Hematopoietic multipotent progenitor cell treated with erythropoietin and hydrocortisone succinate and interleukin-3 and kit ligand, for 8 days (in vitro differentiated cells): ENCODE measurements at places on chromosomes 1 and 21.
A peak's percentile ranks its signal among the peaks of the same experiment; 100 is the strongest.

GRCh38 chr1:116470671-116471070, 97.6 kb downstream of the ATP1A1 start:
- no peak for DNase-seq

DNA sequence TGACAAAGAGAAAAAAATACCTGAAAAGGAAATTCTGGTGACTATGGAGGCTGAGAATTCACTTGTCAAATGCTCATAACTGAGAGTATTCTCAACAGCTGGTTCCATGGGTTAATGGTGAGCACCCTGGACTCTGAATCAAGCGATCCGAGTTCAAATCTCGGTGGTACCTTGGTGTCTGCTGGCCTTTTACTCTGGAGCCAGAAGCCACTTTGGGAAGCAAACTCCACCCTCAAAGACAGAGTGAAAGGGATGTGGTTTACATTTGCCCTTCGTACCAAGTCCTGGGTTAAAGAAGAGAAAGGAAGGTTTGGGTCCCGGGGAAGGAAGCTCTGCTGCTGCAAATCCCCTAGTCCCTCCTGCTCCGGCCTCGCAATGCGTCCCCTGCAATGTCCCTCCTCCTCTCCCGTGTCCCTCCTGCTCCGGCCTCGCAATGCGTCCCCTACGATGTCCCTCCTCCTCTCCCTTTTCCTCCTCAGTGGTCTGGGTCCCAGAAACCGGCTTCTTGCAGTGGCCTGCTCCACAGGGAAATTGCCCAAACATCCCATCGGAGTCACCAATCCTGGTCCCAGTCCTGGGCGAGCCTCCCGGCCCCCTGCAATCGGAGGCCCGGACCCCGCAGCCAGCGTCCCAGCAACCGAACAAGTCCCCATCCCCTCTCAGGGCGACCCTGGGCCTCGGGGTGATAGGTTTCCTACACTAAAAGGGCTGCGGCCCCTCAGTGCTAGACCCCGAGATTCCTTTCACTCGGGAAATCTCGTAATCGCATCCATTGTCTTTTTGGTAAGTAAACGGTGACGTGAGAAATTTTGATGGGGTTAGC, 129.4 kb downstream of the PPIAL4G start:
- peak; percentile 60 for DNase-seq

DNA sequence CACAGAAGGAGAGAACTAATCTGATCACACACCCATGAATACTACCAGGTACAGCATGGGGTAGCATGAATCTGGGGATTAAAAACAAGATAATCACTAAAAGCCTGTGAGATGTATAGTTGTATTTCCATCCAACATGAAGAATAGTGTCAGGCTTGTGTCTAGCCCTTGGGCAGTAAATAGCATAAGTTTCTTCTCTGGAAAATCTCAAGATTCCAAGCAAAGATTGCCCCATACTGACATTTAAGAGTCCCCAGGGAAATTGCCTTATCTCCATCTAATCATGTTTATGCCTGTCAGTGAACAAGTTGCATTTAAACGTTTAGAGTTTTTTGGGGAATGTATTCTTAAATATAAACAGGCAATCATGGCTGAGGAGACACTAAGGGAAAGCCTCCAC, 109.2 kb upstream of the SERTAD4 start:
- no peak for DNase-seq

DNA sequence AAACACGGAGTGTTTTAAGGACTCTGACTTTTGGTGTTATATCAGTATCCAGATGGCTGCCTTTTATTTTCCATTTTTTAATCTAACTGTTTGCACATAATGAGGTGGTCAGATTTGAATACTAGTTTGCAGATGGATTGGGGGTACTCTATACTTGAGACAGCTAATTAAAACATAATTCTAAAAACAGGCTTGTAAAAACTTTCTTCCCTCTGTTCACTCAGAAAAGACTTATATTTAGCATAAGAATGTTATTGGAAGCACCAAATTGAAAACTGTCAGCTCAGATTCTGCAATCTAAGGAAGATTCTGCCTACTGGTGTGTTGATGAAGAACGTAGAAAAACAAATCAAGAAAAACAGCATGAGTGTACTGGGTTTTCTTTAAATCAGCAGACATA, 44.0 kb upstream of the NRIP1 start:
- no peak for DNase-seq

DNA sequence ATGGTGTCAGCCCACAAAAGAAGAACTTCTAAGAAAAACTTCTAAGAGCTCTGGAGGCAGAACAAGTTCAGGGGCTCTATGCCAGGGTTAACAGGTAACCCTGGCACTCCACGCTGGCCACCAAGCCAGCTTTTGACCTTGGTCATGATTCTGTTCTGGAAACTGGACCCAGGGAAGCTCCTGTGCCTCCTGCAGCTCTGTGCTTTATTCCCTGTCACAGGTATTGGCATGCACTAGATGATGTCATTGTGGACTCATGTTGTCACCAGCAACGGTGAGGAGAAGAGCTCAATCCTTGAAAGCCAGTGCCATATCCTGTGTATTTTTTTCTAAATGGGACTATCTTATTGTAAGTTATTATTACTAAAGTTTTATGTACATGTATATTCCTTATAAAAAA, 56.7 kb upstream of the GCLM start:
- DNase-seq, result no peak

DNA sequence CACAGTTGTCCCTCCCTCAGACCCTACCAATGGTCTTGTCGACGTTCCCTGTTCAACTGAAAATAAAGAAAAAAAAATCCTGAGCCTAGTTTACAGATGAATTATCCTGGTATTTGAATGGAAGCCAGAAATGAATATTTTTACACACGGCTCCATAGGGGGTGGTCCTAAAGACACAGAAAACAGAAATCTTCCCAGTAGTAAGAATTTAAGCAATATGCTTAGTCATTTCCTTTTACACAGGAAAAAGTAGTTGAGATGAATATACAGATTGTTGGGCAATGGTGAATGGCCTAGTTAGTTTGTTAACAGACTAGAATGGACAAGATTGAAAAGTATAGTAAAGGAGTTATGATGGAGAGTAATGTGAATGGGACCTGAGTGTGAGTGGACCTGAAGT, 67.4 kb downstream of the RGS18 start:
- DNase-seq, result no peak

DNA sequence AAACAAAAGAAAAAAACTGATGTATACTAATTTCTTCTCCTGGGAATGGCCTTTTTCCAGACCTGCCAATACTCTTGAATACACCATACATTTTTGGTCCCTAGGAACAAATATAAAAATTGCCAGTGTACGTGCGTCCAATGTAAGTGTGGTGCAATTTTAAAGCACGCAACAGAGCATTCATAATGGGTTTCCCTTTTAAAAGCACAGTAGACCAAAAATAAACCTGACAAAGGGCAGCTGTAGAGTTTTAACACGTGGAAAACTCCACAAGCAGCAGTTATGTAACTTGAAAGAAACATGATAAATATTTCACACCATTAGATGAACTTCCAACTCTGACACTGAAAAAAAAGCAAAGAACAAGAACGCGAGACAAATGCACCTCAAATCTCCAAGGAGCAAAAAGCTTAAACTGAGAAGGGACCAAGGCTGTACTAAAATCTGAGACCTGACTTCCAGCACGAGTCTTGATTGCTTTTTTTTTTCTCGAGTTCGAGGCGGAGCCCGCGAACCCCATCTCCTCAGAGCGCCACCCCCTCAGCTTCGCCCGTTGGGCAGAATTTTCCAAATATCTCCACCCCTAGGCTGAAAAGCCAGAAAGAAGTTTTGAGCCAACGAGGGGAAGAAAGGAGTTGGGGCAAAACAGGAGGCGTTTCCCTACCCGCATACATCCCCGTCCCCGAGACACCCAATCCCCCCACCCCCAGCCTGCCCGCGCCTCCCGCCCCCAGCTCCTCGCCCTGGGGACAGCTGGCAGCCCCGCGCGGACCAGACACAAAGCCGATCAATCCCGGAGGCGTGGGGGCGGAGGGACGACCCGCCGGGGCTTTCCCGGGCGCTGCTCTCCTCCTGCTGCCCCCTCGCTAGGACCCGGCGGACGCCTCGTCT, at the start of gene JAM2:
TSS of gene JAM2 (plus strand) at position 599 of the 891 bp plus-strand sequence. CDS start 564 bp downstream, outside the sequence.
- DNase-seq, result no peak

- no peak for DNase-seq
Observed at GRCh38 chr21:40760821-40761220, 86.1 kb downstream of the DSCAM start.

DNA sequence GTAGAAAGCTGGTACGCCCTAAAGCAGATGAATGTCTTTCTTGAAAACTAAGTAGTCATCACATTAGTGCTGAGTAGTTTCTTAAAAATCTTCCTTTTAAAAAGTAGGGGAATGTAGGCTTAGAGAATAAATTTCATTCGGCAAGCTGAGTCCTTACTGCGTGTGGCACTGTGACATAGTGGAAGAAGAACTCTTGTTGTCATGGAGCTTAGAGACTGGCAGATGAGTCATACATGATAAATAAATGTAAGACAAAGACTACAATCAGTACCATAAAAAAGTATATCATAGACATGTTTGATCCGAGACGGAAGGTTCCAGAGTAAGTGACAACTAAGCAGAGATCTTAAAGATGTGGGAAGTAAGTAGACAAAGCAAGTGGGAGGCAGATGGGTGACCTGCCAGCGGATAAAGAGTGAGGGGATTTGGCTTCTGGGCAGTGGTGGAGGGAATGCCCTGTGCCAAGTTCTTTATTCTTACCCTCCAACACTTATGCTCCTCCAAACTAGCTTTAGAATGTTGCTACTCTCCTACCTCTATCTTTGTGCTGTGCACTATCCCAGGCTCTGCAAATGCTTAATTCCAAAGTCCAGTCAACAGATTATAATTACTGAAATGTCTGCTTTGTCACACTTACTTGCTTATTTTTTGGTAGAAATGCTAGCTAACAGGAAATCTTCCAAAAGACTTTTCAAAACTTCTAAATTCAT, 608.5 kb upstream of the USP24 start:
- DNase-seq, result no peak

- no peak for DNase-seq
Observed at GRCh38 chr1:94425821-94426484, 7.8 kb downstream of the ABCD3 start.

DNA sequence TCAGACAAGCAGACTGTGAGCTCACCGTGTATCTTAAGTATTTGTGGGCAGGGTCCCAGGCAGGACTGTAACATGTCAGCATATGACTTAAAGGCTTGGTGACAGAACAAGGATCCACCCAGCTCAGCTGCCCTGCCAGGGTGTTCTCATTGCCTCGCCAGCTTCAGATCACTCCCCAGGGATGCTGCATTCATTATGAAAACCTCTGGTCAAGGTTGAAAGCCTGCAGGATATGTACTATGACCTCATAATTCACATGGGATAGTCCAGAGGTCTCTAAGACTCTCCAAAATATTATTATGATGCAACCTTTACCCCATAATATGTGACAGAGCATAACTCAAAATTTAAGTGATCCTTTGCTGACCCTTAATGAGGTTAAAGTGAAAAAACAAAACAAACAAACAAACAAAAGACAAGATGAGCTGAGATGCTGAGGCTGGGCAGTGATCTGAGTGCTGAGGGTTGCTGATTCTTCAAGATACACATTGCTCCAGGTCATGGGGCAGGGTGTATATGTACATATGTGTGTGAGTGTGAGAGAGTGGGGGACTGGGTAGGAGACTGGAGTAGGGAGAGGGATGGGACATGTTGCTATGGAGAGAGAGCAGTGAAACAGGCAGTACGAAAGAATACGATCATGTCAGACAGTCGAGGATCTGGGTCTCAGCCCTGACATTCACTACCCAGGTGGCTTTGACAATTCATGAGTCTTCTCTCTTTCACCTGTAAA, 98.8 kb upstream of the DUSP10 start:
- DNase-seq, result no peak

DNA sequence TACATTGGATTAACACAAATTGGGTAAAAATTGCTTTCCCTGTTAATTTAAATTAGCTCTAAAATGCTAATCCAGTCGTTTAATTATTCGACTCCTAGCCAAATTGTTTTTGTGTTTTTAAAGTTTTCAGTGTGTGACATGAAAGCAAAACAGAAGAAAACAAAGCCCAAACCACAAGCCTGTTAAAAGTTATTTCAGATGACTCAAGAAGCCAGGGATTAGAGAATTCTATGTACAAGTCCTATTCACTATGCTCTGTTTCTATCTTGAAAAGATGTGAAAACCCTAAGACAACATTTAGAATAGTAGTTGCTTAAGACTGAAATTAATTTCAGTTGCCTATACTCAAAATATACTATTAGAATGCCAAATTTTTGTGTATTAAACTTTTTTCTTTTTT, 294.8 kb upstream of the ADAMTS5 start:
- no peak for DNase-seq

- DNase-seq, result no peak
Observed at GRCh38 chr1:189301235-189301634, 1176.4 kb downstream of the BRINP3 start.

DNA sequence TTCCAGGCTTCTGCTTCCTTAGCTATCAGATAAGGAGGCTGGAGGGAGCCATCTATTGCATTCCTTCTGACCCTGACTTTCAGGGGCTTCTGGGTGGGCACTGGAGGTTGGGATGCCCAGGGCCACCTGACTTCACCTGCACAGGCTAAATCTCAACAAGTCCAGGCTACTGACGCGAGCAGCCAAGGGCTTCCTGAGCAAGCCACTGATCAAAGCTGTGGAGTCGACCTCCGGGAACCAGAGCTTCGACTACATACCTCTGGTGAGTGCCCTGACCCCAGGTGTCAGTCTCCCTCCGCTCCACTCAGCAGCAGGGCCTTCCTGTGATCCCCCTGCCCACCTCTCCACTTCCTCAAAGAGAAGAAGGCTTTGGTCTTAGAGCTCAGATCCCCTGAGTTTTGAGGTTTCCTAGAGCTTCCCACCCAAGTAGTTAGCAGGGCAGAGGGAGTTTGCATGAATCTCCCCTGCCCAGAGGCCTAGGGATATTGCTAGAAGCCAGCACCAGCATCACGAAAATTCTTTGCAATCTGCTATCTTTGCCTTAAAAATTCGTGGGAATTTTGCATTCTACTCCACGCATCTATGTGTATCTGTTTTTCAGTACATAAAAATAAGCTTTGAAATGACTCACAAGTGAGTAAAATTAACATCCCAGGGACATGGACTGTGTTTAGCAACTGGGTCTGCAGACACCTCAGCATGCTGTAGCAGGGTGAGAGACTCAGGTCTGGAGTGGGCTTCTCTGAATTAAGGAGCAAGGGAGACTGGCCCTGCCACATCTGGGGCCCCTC, 61.4 kb downstream of the VWA5B1 start:
- no peak for DNase-seq

DNA sequence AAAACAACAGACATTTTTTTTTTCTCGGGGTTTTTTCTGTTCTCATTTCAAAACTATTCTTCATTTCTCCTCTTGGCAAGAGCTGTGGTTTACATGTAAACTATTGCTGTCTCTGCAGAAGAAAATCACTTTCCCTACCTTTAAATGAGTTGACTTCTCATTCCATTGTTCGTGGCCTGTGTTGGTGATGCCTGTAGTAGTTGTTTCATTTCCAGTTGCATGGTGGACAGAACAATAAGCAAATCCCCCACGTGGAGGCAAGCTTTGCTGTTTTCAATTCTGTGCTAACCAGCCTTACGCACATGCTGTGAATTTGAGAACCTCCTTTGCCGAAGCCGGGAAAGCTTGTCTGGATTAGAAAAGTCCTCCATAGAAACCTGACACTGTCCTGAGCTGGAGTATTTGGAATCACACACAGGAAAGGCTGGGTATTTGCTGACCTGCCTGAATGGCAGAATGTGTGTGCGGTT, 26.2 kb upstream of the MAP3K7CL start:
- DNase-seq, result no peak

GRCh38 chr21:44547656-44548331, 3.5 kb downstream of the KRTAP10-2 start:
- no peak for DNase-seq
